Inflammatory macrophage treated with lipopolysaccharide for 1 hour (primary cell): ENCODE measurements at places on chromosomes 1 and 21.
A peak's percentile ranks its signal among the peaks of the same experiment; 100 is the strongest.

- peak; percentile 3 for DNase-seq
Observed at GRCh38 chr21:23887725-23888306, 1719.5 kb downstream of the MRPL39 start.

- no peak for DNase-seq
Observed at GRCh38 chr1:89939059-89939570, 55.8 kb upstream of the ZNF326 start.

GRCh38 chr1:119667173-119667572 lies 19.1 kb upstream of the ZNF697 start:
- no peak for DNase-seq

DNA sequence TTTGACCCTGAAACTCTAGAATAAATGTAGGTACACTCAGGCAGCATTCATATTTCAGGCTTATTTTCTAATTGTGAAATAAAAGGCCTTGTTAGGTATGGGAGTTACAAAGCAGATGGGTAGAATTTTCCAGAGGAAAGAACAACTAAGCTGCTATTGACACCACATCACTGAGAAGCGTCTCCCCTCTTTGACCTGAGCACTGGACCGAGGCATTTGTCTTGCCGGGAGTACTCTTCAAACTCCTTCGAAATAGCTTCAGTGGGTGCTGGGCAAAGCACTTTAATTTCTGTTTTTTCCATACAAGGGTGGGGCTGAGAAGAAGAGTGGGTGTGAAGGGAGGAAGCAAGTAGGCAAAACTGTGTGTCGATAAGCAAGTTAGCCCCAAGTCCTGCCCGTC lies 36.4 kb downstream of the ABCA4 start:
- DNase-seq: no peak

- no peak for DNase-seq
Observed at GRCh38 chr1:110607536-110608230, 1.5 kb upstream of the KCNA2 start.

DNA sequence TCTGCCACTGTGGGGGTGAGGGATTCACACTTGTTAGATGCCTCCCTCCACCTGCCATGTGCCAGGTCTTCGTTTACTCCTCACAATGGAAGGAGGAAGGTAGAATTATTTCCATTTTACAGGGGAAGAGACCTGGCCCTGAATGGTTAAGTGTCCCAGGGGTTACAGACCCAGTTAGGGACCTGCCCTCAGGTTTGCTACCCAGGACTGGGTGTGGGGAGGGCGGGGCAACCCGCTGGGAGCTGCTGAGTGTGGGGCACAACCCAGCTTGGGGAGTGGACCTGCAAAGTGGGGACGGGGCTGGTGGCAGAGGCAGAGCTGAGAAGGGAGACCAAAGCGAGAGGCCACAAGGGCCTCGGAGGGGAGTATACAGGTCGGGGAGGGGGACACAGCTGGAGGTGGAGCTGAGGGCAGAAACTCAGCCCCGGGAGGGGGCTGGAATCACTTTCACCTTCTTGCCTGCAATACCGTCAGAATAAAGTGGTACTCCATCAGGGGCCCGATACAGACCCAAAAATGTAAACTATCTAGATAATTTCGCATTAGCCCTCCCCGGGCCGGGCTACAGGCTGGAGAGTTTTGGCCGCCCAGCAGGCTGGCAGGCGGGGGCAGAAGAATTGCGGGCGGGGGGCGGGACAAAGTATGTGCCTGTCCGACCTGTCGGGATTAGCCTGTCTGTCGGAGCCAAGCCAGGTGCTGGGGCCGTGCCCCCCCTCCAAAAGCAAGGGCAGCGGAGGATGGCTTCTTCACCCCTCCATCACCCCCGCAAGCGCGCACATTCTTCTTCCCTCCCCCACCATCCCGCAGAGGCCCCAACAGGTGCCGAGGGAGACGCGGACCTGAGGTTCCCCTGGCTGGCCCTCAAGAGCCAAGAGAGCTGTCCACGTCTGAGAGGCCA lies 1.4 kb downstream of the RSPO1 start:
- DNase-seq: no peak

GRCh38 chr1:113101588-113101987 lies 28.6 kb downstream of the LRIG2 start:
- no peak for DNase-seq

DNA sequence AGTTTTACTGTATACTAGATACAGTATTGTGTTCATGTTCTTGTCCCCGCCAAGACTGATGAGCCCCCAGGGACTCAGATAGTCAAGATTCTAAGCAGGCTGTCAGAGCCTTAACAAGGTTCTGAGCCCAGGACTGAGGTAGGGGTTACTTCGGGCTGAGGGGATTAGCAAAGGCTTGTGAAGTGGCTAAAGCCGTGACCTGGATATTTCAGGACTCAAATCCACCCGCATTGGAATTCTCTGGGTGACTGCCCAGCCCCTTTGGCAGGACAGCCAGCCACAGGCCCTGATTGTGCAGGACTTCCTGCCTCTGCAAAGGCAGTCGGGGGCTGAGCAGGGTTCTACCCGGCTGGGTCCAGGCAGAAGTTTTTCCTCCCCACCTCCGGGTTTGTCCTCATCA lies at the start of gene PLA2G5:
Gene PLA2G5 (plus strand): TSS at position 321 of the 400 bp plus-strand sequence. CDS start 14,637 bp downstream, outside the sequence.
- DNase-seq: no peak

- DNase-seq: no peak
Observed at GRCh38 chr21:33855190-33855589, 60.4 kb downstream of the ATP5PO start.

DNA sequence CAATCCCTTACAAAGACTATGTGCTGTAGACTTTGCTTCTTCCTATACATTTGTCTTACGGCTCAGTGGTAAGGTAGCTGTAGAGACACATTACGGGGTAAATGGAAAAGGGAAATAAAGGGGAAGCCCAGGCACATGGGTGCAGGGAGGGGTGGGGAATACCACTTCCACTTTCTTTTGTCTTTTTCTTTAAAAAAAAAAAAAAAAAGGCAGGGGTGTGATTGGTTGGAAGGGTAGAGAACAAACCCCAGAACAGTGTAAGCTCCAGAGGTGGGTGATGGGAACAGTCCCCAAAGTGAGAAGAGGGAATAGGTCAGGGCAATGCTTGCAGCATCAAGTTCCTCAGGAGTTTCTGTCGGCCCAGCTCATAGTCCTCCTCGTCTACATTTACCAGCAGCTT lies 3.9 kb downstream of the NIT1 start:
- peak; percentile 79 for DNase-seq
